ENCODE measurements at places on chromosomes 11 and 22.
A peak's percentile ranks its signal among the peaks of the same experiment; 100 is the strongest.

DNA sequence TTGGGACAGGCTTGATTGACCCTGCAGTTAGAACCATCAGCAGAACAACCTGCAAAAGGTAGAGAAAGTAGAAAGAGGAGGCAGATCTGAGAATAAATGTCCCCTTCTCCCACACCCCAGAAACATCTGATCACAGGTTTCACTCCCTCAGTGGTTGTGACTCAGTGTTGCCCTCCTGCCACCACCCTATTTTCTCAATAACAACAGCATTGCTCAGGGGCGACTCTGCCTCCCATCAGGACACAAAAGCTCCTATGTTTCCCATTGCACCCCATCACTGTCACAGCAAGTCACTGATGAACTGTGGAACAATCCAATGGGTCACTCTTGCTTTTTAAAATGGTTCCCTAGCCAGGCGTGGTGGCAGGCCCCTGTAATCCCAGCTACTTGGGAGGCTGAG lies 110.2 kb downstream of the RASSF10 start:
- DNase-seq, result no peak

- DNase-seq, result no peak
These were observed 2.1 kb upstream of the OR52D1 start for GRCh38 chr11:5486421-5486820.

GRCh38 chr11:84130646-84131427 lies 844.7 kb upstream of the CCDC90B start:
- no peak for DNase-seq

DNA sequence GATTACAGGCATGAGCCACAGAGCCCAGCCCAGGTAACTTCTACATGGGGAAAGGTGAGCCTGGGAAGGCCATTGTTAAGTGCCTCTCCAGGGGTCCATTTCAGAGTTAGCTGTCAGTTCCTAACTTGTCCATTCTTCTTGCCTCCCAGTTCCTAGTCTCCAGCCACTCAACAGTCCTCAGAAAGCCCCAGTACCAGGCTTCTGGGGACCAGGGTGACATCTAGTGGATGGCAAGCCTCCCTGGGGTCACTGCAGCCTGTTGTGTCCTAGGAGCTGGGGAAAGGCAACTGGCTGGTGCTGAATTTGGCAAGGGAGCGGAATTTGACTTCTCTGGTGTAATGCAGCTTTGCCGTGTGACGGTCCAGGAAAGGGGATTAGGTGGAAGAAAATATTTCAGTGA lies 2.1 kb downstream of the LGALS12 start:
- no peak for DNase-seq

DNA sequence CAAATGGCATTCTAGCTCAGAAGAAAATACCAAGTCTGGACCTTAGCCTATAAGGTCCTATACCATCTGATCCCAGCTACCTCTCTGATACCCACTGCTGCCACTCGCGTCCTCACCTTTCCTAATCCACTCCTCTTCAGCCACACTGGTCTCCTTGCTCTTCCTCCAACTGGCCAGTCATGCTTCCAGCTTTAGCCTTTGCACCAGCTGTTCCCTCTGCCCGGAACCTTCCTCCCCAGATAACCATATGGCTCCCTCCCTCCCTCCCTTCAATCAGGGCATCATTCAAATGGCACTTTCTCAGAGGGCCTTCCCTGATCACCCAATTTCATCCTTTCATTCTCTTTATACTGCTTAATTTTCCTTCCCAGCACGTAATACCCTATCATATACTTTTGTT lies 67.9 kb downstream of the KCNC1 start:
- no peak for DNase-seq

- no peak for DNase-seq
These were observed 181.7 kb downstream of the BRD1 start for GRCh38 chr22:49645791-49646550.

- no peak for DNase-seq
These were observed 98.4 kb upstream of the OR9G4 start for GRCh38 chr11:56846631-56847576.

GRCh38 chr22:46004105-46004866 lies 27.3 kb upstream of the WNT7B start:
- DNase-seq, result no peak

DNA sequence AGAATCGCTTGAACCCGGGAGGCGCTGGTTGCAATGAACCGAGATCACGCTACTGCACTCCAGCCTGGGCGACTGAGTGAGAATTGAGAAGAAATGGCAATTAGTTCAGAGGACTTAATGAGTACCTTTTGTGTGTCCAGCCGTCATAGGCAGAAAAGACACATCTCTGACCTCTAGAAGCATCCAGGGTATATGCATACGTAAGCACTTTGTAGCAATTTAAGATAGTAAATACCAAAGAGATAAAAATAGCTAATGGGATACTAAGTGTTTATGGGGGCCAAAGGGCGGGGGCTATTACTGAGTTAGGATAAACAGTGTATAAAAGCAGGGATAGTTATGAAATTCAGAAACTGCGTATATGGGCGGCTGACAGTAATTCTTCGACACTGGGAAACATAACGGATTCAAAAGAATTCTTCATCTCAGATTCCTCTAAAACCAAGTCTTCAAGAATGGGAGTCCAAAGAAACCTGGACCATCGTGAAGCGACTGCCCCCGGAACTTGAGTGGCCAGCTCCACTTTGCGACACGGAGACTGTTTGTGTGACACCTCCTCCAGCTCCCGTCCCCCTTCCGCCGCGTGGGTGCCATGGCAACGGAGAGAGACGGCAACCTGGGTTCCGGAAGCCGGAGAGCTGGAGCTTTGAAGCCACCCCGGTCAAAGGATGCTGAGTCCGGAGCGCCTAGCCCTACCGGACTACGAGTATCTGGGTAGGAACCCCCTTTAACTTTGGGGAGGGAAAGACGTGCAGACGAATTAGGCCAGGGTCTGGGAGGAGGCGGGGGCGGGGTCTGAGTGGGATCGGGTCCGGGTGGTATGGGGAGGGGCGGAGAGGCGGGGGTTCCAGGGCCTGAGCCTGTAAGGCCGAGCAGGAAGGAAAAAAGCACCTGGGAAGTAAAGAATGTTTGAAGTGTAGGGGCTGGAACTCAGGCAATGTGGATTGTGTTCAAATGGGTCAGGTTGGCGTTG lies at the start of gene CSTPP1:
TSS of gene CSTPP1 (plus strand) at position 624 of the 973 bp plus-strand sequence. CDS start at position 669, 45 bp downstream.
- peak; percentile 91 for DNase-seq

DNA sequence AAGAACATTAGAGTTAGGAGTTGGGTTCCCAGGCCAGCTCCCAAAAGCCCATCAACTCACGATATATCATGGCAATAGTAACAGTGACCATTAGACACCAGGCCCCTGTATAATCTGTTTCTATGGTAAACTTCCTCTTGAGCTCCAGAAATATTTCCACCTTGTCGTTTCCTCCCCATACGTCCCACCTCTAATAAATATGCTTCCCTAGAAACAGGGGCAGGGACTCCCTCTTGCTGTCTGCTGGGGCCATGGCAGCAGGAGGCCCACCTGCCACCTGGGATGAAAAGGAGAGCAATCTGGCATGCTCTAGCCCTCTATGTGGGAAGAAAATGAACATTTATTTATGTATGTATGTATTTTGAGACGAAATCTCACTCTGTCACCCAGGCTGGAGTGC lies 32.2 kb upstream of the AMOTL1 start:
- no peak for DNase-seq

DNA sequence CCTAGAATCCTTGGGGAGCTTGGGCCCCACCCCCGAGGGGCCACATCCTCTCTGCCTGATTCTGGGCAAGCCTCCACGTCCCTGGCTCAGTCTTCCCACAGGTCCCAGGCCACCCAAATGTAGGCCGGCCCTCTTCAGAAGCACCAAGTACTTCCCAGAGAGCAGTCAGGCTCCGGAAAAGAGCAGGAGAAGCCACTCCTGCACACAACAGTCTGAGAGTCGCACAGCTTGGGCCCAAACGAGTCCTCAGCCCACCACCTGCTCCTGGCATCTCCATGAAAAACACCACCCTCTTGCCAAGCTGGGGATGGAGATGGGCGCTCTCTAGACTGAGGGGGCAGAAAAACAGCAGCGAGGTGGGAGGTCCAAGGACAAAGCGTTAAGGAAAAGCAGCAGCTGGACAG lies 15.4 kb downstream of the EHD1 start:
- DNase-seq, result no peak

- DNase-seq, result no peak
These were observed 14.2 kb downstream of the PDE3B start for GRCh38 chr11:14657841-14658240.

- no peak for DNase-seq
These were observed 209.3 kb downstream of the TBC1D22A start for GRCh38 chr22:46971764-46972125.

DNA sequence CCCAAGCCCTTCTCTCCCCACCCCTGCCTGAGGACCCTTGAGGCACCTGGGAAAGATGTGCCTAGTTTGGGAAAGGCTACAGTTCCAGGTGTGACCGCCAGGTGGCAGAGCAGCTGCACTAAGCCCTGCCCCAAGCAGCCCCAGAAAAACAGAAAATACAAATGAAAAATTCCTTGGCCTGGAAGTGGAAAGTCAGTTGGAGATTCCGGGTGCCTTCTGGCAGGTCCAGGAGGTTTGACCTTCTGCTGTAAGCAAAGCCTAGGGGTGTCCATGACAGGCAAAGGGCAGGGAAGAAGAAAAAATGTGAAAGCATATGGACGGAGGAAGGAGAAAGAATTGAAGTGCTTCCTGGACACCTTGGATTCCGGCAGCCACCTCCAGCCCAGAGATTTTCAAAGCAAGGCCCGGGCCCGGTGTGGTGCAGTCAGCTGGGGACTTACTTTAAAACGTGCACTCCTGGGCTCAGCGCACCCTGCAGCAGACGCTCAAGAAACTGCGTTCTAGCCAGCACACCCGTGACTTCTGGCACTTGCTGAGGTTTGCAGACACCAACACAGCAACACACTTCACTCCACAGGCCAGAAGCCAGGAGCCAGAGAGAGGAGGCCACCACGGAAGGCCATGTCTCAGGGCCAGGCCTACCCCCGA lies 37.3 kb upstream of the SLC22A12 start:
- DNase-seq, result no peak

DNA sequence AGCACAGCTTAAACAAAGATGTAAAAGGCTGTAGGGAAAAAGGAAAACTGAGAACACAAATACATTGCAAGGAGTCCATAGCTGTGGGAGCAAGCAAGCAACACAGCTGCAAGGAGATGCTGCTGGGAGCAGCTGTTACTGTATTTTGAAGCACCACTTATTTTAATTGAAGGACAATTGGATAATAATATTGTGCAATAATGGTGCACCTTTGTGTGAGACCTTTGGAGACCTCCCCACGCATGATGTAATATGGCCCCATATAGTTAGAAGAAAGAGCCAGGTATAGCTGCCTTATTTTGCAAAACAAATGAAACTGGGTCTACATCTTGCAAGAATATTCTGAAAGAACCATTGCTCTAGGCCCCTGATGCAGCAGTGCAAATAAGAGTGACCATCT lies 191.1 kb upstream of the KIRREL3 start:
- DNase-seq, result no peak

DNA sequence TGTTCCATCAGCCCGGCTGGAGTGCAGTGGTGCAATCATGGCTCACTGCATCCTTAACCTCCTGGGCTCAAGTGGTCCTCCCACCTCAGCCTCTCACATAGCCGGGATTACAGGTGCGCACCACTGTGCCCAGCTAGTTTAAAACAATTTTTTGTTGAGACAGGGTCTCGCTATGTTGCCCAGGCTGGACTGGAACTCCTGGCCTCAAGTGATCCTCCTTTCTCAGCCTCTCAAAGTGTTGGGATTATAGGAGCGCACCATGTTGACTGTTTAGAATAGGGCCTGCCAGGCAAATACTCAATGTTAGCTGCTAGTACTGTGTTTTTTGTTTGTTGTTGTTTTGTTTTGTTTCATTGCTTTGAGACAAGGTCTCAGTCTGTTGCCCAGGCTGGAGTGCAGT lies 66.4 kb downstream of the ARHGAP8 start:
- no peak for DNase-seq

Measured in activated CD4-positive, CD25-positive, alpha-beta regulatory T cell (primary cell).